ENCODE measurements at places on chromosomes 7 and 10.

DNA sequence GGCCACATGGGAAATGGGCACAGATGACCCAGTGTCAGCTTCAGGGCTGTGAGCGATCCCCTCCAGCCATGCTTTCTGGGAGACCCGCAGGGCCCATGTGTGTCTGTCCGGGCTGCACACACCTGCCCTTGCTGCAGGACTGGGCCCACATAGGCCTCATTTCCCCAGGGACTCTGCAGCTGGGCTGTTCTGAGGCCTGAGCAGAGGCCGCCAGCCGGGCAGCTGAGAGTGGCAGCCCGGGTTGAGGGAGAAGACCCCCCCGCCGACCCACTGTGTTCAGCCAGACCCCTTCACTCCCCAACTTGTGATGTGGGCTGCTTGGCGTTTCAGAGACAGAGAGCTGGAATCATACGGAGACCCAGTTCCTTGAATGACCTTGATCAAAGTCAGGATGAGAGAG is 50.1 kb upstream of the DPYSL4 start:
- no peak for DNase-seq

DNA sequence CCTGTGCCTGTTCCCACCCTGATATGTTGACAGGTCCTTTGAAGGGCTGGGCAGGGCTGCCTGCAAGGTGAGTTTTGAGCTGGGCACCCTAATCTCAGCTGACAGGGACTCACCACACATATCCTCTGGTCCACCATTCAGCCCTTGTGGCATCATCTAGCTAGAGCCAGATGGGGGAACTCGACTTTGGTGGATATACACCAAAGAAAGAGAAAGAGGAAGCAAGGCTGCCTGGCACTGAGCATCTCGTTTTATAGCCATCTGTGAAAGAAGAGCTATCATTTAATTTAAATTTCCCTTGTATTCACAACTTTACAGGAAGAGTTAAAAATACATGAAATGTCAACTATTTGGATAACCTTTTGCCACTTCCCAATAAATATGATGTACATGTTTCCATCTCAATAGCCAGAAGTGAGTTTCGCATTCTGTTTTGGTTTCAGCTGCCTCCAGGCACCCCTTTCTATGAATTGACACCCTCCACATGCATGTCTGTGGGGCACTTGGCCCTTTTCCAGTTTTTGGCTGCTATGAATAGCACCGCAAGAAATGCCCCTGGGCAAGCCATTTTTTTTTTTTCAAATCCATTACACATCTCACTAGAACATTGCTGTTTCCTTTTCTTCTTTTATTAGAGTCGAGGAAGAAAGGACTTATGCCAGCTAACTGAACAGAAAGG is 22.9 kb upstream of the GRB10 start:
- DNase-seq = no peak

- no peak for DNase-seq
Observed at GRCh38 chr10:90912174-90912573, 8.7 kb downstream of the ANKRD1 start.

DNA sequence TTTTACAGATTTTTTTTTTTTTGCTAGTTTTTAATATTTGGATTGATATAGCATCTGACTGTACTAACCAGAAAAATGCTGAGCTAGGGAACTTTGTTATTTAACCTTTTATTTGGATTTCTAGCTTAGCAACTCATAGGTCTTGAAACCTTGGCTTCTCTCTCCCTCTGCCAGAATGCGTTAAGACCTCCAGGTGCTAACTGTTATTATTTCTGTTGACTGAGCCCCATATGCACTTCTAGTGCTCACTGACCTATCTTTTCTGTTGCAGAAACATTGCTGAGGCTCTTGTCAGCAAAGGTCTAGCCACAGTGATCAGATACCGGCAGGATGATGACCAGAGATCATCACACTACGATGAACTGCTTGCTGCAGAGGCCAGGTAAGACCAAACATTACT is 143.6 kb downstream of the LRRC4 start:
- DNase-seq = no peak

DNA sequence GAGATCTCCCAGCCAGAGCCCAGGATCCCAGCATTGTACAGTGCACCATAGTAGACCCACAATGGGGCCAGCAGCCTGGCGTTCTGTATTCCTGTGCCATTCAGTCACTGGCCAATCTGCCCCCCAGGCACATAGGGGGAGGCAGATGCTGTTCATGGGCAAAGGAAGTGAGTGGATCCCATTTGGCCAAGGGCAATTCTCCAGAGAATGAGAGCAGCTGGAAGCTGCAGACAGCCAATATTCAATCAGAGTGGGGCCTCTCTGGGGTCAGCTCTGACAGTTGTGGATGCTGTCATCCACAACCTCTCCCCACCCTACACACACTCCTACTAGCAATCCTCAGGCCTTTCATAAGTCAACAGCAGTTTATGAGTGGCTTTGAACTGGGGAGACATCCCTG is 17.5 kb downstream of the STEAP1B start:
- no peak for DNase-seq

GRCh38 chr10:119826771-119827170 is 45.9 kb downstream of the MCMBP start:
- DNase-seq = no peak

DNA sequence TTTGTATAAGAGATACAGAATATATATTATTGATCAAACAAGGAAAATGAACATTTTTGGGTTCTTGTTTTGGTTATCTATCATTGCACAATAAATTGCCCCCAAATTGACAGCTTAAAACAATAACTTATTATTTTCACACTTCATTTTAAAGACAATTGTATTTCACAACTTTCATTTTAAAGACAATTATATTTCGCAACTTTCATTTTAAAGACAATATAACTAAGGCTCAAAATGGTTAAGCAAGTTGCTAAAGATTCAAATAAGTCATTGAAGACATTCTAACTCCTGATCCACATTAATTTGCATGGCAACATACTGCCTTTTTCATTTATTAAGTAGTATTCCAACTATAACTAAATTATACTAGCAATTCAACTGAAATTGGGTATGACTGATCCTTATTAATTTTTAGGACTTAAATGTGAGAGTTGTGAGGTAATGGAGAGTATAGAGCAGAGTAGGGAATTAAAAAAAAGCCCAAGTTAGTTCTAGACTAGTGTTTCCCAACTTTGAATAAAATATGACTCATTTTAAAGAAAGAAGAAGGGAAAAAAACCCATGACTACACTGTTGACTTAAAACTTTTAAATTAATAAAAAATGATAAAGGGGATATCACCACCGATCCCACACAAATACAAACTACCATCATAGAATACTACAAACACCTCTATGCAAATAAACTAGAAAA is 9.9 kb upstream of the STEAP2 start:
- no peak for DNase-seq

- DNase-seq = no peak
Observed at GRCh38 chr10:30384701-30385201, 35.7 kb upstream of the MTPAP start.

DNA sequence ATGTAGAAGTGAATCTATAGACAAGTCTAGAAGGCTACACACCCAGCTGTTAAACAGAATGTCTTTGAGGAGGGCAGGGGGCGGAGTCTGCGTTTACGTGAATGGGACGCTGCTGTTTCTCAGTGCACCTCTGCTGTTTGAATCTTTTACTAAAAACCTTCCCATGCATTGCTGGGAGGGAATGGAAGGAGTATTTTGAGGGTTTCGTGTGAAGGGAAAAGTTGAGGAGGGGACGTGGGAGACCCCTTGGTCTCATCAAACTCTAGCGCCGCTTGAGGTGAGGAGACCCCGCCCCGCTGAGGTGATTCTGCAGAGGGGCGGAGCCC is 492 bp upstream of the VCL start:
- no peak for DNase-seq

- DNase-seq = no peak
Observed at GRCh38 chr10:25896421-25896820, 37.6 kb upstream of the MYO3A start.

DNA sequence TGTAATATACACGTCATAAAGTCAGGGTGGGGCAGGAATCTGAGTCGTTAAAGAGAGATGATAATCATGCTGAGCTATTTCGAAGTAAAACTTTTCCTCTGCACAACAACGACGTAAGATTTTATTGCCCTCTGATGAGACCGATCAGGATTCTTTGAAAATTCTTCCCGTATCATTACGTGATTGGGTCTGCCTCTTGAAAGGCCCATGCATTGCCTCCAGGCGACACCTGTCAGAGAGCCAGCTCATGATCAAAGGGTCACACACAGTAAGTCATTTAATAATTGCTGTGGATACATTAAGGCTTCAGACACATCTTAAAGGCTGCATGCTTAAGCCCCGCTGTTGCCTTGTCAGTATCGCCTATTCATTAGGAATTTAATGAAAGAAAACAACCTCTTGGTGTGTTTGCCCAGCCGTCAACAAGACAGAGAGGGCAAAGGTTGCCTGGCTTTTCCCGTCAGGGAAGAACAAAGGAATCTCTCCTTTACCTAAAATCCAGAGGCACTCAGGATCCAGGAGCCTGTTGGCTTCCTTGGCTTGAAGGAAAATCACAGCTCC is 189.0 kb upstream of the SH2B2 start:
- no peak for DNase-seq

- DNase-seq = no peak
Observed at GRCh38 chr10:70910486-70911341, 22.3 kb upstream of the PCBD1 start.

GRCh38 chr7:128123291-128124037 is 92.2 kb upstream of the LRRC4 start:
- DNase-seq = no peak

DNA sequence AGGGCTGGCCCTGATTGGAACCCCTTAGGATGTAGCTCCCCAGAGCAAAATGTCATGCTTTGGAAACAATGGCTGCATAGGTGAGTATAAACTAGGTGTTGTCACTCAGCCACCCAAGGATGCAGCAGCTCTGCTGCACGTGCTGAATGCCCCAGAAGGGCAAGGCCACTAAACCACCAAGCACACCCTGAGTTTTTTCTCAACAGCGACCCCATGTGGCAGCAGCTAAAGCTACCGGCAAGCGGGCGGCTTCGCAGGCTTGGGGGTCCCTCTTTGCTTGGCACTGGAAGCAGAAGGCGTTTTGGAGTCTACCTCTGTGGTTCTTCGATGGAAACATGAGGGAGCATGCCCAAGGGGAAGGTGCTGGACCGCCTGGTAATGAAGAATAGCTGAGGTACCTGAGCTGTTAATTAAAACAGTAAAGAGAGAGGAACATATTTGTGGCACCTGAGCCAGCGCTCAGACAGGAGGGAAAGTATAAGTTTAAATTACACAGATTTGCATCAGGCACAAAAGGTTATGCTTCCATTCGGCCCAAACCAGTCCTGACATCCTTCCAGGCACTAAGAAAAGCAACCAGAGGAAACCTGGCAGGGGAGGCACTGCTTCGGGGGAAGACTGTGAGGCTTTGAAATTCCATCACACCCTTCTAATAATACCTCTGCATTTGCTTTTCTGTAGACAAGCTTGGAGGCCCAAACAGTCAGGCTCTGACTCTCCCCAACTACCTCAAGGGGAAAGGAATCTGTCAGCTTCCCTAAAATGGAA is 152.1 kb downstream of the GFRA1 start:
- DNase-seq = no peak

GRCh38 chr7:47291461-47292081 is 290.3 kb downstream of the TNS3 start:
- DNase-seq = no peak

- no peak for DNase-seq
Observed at GRCh38 chr10:114345701-114346100, 58.6 kb downstream of the AFAP1L2 start.

GRCh38 chr10:119691726-119692125 is 34.1 kb upstream of the INPP5F start:
- no peak for DNase-seq

DNA sequence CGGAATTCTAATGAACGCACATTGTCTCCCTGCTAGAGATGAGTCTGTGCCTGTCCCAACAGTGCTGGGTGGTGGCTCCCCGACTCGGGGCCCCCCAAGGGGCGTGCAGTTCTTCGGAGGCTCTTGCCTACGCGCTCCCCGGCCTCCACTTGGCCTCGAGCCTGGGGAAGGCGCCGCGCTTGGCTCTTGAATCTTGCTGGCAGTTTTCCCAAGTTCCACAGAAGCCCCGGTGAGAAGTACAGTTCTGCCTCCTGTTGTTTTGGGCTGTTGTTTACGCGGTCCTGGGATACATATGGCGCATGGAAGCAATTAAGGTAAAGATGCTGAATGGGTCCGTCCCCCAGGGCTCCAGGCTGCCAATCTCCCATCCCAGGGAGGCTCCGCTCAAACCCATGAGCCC is 32.6 kb upstream of the UNCX start:
- DNase-seq = no peak

- DNase-seq = no peak
Observed at GRCh38 chr7:32890010-32890792, 1.4 kb downstream of the KBTBD2 start.

DNA sequence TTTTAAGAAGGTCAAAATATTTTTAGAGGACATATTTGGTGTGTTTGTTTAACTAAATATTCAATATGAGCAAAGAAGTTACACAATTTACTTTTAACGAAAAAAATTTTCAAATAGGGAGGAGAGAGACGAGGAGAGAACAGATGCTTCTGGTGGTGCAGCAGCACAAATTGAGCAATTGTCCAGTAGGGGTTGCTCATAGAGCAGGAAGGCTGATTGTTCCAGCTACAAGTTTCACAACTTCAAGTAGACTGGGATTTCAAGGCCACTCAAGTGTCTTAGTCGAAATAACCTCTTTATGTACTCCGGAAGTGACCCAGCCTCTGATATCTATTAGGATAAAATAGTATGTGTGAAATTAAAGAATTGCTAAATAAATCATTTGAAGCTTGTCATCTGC is 197.9 kb downstream of the HDAC9 start:
- DNase-seq = no peak

DNA sequence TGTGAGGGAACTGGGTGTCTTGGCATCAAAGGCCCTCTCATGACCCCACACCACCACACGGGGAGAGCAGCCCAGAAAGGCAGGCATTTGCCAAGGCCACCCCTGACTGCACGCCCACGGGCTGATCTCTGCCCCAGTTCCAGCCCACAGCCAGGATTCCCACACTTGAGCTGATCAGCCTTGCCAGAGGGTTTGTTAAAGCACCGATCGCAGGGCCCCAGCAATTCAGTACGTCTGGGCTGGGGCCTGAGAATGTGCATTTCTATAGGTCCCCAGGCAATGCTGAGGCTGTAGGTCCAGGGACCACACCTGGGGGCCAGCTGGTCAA is 103.9 kb downstream of the TNS3 start:
- no peak for DNase-seq

DNA sequence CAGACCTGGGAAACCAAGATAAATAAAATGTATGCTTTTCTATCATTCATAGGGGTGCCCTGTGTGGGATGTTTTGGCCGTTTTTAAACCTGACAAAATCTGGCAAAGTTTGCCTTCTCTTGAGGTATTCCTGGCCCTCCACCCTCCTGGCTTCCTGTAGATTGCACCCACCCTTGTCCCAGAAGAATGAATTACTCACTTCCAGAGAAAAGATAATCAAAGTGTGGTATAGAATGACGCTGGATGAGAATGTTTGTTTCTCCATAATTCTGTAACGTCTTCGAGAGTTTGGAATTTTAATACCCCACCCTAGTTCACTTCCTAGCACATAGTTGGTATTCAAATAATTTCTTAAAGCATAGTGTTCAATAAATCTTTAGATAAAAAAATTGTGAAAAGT is 519.7 kb upstream of the PFKP start:
- no peak for DNase-seq

All from stimulated activated CD8-positive, alpha-beta memory T cell treated with anti-CD3 and anti-CD28 coated beads, Interleukin-12 subunit alpha, Interleukin-12 subunit beta, amount 100 ng/mL, for 4 hours (primary cell).